Stromal cell of bone marrow (primary cell): ENCODE measurements at places on chromosomes 16 and 17.

DNA sequence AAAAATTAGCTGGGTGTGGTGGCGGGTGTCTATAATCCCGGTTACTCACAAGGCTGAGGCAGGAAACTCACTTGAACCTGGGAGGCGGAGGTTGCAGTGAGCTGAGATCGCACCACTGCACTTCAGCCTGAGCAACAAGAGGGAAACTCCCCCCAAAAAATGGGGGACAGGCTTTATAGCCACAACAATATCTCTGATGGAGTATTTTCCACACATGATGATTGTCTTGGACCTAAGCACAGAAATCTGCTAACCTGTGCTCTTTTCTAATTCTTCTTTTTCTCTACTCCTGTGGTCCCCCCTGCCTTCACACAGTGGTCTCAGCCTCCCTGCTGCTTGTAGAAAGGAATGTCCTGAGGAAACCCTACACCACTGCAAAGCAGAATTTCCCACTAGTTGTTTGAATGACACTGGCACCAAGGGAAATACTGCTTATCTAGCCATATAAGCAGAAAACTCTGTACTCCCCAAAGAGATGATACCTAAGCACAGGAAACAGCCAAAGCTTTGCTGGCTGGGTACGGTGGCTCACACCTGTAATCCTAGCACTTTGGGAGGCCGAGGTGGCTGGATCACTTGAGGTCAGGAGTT is 117.6 kb downstream of the USP31 start:
- no peak for DNase-seq

DNA sequence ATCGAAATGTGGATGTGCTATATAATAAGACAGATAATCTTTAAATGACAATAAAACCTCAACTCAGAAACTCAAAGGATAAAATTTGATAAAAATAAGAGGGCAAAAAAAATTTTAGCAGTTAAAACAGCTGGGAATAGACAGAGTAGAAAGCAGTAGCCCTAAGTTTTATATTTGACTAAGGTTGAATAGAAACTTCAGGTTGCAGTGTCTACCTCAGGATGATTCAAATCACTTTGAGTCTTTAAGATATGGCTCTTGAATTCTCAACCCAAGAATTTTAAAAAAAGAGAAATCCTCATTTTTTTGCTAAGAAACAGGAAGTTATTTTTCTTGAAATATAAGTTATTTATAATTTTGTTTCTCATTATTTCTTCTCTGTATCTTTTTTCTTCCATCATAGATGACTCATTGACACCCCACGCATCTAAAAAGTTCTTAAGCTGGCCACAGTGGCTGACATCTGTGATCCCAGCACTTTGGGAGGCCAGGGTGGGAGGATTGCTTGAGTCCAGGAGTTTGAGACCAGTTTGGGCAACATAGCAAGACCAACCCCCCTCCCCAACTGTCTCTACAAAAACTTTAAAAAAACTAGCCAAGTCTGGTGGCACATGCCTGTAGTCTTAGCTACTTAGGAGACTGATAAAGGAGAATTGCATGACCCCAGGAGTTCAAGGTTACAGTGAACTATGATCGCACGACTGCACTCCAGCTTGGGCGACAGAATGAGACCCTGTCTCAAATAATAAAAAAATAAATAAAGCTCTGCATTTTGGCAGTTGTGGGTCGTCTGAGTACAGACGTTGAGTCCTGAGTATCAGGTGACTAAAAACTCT is 23.9 kb downstream of the NFAT5 start:
- DNase-seq, result no peak

DNA sequence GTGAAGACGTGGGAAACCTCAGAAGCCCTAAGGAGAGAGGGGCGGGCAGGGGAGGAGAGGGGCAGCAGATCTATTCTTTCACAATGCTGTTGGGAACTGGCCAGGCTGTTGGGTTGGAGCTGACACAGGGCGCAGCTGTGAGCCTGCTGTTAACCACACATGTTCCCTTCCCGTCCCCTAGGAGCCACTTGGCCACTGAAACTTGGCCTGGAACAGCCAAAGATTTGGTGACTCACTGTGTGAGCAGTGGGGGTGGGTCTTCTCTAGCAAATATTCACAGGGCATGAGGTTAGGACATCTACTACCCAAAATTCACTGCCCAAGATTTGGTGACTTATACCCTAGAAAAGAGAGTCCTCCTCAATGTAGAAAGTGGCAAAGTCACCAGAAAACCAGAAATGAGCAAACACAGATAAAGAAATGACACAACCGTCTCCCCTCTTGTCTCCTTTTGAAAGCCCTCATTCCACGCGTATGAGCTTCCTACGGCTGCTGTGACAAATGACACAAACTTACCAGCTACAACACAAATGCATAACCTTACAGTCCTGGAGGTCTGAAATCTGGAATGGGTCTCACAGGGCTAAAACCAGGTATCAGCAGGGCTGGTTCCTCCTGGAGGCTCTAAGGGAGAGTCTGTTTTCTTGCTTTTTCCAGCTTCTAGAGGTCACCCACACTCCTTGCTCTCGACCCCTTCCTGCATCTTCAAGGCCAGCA is 6.3 kb downstream of the TBC1D16 start:
- DNase-seq, result peak; percentile 84

- DNase-seq, result no peak
Measured at GRCh38 chr17:48181653-48182052, 74.1 kb downstream of the SNX11 start.

DNA sequence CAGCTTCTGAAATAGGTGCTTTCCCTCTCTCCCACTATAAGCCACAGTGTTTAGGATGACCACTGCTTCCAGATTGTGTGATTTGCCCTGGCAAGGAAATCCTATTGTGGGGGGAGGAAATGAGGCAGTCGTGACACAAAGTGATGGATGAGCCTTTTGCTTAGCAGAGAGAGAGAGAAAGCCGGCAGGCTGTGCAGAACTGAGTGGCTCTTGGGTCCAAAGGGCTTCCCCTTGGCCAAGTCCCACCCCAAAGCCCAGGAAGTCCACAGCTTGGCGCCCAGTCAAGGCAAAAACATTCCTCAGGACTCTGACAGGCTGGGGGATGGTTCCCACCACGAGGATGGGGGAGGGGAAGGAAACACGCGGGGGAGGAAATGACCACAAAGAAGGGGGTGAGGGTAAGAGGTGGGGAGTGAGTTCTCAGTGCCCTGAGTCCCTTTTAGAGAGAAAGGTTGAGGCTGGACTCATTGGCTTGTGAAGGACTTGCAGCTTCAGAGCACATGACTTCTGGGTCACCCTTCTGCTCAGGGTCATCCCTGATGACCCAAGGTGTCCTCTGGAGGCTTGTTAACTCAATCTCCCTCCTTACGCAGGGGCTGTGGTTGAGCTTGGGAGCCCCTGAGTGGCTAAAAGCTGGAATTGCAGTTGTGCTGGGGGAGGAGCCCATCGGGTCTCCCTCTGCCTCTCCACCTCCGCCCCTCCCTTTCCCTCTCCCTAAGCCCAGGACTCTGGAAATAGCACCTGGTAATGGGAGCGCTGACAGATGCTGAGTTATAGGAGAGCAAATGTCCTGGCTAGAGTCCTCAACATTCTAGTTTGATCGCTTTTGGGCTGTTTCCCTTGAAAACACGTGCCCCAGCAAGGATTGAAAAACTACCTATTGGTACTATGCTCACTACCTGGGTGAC is 10.3 kb upstream of the MSL1 start:
- DNase-seq, result peak; percentile 96

DNA sequence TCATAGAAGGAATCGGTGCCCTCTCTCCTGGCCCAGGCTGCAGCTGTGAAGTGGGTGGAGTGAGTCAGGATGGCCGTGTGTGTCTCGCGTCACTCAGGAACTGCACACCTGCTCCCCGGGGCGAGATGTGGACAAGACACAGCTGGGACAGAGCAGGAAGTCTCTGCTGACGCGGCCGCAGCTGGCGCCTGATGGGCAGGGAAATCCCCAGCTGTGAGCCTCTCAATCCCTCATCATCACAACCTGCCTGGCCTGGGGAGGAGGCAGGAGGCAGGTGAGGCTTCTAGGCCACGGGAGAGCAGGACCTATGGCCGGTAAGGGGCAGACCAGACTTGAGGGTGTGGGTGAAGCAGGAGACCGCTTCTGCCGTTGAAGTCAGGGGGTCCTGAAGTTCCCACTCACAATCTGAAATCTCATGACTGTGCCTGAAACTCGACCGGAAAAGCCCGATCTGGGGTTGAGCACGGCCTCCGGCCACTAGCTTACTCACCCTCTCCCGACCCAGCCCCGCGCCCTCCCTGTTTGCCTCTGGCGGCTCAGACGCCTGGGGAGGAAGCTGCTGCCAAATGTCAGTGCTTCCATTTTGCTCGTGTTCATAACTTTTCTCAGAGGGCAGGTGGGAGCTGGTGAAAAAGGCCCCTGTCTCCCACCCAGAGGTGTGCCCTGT is 1.1 kb upstream of the TRPV3 start:
- DNase-seq, result no peak

GRCh38 chr16:73186752-73187601 is 139.0 kb upstream of the ZFHX3 start:
- DNase-seq, result no peak

- DNase-seq, result no peak
Measured at GRCh38 chr16:260326-260725, 15.4 kb downstream of the RGS11 start.

DNA sequence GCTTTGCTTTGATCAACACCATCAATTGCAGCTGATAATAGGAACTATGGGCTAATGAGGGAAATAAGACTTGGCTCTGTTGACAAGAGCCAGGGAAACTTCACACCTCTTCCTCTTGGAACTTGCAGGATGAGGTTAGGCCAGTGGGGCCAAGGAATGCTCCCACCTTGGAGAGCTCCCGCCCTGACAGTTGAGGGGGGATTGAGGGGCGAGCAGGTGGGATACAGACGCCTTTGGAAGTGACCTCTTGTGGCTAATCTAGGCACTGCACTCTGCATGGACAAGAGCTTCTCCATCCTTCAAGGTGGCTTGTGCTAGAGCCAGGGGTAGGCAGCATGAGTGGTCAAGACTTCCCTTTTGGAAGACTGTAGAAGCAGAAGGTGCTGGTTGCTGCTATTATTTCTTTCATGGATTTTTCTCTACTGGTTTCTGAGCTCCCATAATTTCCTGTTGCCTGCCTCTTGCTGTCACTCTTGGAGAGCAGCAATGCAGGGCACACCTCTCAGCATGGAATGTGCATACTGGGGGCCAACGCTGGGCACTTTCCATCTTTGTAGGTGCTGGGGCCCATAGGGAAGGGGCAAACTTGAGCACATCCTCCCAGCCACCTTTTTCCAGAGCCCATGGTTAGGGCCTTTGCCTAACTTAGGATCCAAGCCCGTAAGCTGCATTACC is 2.3 kb upstream of the PHF12 start:
- DNase-seq, result no peak

DNA sequence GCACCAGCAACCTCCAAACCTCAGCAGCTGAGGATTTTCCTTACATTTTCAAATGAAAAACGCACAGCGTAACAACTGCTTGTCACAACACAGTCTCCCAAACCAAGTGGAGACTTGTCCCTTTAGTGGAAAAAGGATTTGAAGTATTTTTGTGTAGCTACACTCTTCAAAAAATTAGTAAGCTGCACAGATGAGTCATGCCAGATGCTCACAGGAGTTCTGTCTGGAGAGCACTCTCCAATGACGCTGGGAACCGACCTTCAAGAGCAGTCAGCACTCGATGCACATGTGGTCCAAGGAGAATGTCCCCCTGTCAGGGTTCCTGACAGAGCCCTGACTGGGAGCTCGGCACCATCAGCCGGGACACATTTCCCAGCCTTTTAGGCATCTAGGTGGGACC is 39.8 kb downstream of the MAP1LC3B start:
- DNase-seq, result peak; percentile 38

GRCh38 chr17:73343168-73343634 is 31.4 kb upstream of the CDC42EP4 start:
- DNase-seq, result peak; percentile 52

DNA sequence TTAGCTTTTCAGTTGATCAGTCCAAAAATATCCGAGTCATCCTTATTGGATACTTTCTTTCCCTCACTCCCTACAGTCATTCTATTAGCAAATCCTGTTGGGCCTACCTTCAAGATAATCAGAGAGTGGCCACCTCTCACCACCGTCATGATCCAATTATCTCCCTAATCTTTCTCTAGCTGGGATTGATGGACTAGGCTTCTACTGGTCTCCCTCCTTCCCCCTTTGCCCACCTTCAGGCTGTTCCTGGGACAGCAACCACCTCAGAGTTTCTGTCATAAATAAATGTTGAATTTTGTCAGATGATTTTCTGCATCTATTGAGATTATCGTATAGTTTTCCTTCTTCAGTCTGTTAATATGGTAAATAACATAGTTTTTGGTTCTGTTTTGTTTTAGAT is 16.2 kb upstream of the RHBDL3 start:
- no peak for DNase-seq

DNA sequence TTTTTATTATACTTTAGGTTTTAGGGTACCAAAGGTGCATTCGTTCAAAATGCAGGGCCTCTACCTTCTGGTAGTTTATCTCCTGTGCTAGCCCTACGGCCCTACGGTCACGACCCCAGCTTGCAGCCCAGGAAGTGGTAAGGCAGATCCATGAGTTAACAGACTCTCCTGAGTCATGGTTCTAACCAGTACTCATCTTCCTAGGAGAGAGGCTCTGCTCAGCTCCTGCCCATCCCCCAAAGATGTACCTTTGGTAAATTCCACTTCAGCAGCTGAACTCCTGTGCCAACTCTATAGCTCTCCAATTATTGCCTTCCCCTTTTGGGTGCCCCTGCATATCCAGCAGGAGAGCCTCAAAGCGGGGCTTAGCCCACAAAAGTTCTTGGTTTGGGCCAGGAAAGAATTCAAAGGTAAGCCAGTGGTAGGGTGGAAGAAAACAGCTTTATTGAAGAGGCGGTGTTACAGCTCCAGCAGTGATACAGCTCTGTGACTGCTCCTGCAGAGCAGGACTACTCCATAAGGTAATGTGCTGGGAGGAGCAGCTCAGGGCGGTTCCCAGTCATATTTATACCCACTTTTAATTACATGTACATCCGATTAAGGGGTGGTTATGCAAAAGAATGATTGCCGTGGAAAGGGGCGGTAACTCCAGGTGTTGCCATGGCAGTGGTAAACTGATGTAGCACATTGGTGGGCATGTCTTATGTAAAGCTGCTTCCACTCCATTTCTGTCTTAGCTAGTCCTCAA is 241.4 kb downstream of the PMP22 start:
- no peak for DNase-seq

DNA sequence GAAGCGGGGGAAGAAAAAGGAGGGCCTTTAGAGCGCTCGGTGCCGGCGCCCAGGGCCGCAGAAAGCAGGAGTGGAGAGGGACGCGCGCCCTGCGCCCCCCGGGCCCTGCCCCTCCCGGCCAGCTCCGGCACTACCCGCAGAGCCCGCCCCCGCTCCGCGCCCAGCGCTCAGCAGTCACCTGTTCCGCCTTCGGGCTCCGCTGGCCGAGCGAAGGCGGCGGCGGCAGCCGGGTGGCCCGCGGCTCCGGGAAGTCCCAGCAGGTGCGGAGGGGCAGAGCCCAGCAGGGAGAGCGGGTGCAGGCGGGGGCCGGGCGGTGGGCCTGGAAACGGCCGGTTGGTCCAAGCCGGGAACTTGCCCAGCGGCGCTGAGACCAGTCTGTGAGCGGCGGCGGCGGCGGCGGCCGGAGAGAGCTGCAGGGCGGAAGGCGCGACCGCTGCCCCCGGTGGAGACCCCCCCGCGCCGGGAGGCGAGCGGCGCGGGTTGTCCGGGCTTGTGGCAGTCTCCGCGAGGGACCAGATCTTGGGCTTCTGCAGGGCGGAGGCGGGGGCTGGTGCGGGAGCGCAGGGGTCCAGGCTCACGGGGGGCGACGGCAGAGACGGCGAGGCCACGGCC is 2.2 kb downstream of the IRX3 start:
- no peak for DNase-seq
